ENCODE measurements at places on chromosomes 6 and 20.

- no peak for DNase-seq
These were observed 186.3 kb downstream of the PLCB4 start for GRCh38 chr20:9255171-9255570.

DNA sequence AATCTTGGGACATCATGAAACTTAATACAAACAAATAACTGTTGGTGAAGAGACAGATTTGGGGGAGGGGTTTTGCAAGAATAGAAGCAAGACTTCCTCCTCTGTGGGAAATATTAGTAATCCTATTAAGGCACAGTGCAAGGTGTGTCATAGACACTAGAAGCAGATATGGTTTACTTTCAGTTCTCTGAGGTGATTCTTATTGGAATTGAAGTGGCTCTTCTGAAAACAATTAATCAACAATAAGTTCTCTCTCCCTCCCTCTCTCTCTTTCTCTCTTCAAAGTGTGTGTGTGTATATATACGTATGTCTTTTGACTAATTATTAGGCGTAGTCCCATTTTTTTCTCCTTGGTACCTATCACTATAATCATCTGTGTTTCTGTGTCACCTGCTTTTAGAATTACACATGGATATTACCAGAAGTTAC lies 99.8 kb downstream of the HIVEP2 start:
- no peak for DNase-seq

DNA sequence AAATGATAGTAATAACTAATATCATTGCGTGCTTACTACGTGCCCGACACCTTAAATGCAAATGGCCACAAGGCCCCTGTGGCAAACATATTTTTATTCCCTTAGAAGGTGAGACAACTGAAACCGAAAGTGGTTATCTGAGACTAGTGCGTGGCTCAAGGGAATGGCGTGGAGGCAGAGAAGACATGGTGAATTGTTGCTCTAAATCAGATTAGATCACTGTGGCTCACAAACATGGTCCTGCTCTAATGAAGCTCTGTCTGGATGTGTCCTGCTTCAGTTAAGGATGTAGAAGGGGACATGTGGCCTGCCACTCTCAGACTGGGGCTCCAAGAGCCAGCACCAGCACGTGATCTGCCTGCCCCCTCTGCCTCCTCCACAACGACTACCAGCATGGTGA lies 124.2 kb upstream of the GMDS start:
- no peak for DNase-seq

DNA sequence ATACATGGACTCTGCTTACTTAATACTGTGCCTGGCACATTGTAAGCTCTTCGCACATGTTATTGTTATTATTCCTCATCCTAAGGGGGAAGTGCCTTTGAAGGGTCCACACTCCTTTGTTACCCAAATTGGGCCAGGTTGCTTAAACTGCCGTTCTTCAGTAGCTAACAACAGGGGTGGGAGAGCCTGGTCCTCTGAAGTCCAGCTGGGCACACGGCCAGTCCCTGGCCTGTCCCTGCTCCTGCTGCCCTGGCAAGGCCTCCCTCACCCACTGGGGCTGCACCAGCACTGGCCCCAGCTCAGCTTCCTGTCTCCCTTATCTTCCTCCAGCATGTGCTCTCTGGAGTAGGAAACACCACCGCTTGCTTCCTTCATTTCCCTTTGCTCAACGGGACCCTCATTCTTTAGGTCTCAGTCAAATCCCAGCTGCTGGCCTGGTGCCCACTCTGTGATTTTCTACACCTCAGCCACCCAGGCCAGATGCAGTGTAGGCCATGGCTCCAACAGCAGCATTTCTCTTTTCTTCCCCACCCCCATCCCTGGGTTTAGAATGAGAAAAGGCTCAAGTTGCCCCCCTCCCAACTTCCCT lies 5.5 kb upstream of the PROCR start:
- no peak for DNase-seq

- no peak for DNase-seq
These were observed 148.3 kb downstream of the SMOC2 start for GRCh38 chr6:168589275-168589674.

DNA sequence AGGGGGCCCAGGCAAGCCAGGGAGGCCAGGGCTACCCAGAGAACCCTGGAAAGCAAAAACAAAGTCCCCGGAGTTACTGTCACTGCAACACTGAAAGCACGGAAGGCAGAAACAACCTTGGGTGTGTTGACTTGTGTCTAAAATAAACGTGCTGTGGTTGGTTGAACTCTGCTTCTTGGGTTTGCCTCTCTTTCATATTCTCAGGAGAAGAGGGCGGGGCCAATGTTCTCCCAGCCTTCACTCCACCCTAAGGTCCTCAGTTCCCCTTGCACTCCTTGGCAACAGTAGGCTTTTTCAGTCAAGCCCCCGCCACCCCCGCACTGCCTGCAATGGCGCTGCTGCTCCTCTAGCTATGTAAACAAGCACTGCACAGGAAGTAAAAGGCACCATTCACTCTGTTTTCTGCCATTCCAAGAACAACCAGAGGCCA lies 60.9 kb downstream of the COL9A1 start:
- no peak for DNase-seq

GRCh38 chr20:9031991-9032390 lies 36.9 kb upstream of the PLCB4 start:
- no peak for DNase-seq

- DNase-seq, result no peak
These were observed 83.9 kb downstream of the SOD2 start for GRCh38 chr6:159608961-159609651.

DNA sequence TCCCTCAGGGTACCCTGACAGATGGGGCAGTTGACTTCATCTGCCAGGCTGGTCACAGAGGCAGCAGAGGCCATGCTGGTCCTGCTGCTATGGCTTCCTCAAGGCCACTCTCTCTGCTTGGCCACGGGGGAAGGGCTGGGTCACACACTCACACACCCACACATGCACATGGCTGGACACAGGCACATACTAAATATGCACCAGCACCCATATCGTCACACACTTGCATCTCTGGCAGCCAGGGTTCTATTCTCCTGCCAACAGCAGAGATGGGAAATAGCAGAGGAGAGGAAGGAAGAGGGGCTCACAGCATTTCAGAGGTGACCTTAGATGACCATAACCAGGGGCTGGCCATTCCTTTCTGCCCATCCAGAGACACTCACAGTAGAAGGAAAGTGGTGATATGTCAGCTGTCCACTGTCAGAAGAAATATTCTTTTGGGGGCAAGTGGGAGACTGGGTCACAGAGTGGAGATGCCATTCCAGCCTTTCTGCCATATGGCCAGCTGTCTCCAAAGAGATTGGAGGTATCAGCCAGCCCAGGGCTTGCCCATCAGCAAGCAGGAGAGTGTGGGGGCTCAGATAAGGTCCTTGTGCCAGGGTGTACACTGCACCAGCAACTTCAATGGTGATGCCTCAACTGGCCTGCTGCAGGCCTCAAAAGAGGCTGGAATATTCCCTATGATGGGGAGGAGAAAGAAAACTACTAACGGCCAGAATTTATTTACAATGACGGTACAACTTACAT lies at the start of gene TRIM10:
TSS of gene TRIM10 (minus strand) at position 427 of the 747 bp plus-strand sequence. CDS start at position 74, 353 bp downstream.
- no peak for DNase-seq

DNA sequence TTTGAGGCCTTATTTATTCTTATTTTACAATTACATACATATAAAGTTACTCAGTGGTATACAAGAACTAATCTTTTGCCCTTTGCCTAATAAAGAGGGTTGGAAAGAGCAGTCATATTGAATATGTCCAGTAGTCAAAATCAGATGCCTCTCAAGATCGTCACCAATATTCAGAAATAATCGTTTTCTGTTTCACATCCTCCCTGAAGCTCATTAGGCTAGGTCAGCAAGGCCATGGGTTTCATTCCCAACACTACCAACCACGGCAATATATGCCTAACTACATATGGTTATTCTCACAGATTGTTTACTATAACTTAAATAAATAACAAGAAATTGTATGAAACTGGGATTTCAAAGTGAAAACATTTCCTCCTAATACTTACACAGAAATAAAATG lies 167.2 kb upstream of the MANEA start:
- DNase-seq, result no peak

DNA sequence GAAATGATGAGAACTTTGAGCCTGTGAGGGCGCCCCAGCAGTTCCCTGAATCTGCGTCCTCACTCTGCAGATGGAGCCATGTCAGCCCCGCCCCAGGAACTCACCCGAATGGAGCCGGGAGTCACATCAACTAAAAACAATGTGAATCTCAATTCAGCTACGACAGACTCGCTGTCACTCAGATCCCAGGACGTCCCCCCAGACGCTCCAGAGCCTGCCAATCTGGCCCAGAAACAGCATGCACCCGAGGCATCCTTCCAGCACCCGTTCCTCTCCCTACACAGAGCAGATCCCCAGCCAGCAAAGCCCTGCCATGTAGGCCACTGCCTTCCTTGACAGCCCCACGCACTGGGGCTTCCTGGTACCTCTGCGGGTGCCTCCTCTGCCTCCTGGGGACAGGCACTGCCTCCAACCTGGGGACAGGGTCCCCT lies 248.0 kb downstream of the TTLL2 start:
- DNase-seq, result no peak

GRCh38 chr6:39599973-39600372 lies 125.2 kb downstream of the KIF6 start:
- no peak for DNase-seq

DNA sequence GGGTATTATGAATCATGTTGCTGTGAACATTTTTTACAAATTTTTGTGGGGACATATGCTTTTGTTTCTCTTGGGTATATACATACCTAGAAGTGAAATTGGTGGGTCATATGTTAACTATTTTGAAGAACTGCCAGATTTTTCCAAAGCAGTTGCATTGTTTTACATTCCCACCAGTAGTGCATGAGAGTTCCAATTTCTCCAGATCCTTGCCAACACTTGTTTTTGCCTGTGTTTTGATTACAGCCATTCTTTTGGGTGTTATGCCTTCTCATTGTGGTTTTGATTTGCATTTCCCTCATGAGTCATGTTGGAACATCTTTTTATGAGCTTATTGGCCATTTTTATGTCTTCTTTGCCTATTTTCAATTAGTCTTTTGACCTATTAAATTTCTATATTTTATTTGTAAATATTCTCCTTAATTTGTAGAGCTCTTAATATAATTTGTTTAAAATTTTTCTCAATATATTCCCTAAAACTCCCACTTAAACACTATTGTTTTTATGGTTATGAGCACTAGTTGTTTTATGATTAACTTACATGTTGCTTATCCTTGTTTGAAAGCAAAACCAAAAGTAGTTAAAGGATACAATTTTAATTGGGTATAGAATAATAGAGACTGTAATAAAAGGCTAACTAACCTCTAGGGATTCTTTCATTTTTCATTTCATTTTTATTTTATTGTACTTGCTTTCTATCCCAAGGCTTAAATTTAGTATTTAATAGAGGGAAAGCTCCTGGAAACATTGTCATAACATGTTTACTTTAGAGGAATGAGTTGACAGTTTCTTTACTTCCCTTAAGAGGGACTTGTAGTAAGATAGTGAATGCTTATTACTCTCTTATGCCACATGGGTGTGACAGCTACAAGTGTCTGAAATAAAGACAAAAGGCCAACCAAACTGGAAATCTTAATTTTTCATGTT lies 5.5 kb downstream of the UBR2 start:
- no peak for DNase-seq

- no peak for DNase-seq
These were observed 491.1 kb downstream of the UTRN start for GRCh38 chr6:144776031-144776819.

DNA sequence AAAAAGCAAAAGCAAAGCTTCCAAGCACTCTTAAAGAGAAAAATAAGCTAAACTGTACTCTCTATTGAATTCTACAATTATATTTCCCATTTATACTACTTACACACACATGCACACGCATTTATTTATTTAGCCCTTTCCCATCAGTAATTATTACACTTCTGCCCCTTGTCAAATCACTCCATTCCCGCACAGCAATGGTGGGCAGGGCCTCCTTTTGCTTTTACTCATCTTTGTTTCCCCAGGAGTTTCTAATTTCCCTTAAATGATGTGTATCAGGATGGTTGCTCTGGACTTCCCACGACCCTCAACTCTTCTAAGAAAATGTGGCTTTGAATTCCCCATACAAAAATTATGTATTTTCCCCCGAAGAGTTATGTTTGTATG lies 19.9 kb downstream of the PXT1 start:
- no peak for DNase-seq

- DNase-seq, result no peak
These were observed 43.0 kb downstream of the JARID2 start for GRCh38 chr6:15288856-15289255.

DNA sequence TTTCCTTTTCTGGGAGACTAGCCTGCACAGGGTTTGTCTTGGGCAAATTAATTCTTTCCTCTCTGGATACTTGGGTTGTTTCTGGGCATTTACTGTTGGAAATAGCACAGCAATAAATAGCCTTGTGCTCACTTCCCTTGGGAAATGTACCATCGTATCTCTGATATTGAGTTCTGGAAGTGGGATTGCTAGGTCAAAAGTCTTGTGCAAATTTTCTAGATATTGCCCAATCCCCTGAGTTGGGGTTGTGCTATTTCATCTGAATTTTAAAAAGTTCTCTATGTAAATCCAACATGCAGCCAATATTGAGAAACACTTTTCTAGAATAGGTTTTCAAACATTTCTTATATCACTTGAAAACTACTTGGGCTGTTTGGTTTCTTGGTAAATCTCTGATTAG lies 64.0 kb upstream of the ELOVL5 start:
- DNase-seq, result no peak

DNA sequence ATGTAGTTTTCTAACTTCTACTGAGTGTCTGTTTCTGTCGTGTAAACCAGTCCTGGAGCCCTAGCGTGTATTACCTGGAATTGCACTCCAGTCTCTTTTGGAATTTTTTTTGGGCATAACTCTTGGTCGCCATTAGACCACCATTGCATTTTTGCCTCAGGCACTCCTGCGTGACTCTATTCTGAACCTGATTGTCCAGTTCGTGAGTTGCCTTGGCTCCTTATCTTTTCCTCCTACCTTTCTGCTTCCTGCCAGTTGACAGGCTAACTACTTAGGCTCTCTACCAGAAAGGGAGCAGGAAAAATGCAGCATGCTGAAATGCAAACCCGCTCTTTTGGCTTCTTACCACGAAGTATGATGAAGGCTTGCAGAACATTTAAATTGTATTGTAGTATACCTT lies 490.9 kb upstream of the SOX4 start:
- DNase-seq, result no peak

DNA sequence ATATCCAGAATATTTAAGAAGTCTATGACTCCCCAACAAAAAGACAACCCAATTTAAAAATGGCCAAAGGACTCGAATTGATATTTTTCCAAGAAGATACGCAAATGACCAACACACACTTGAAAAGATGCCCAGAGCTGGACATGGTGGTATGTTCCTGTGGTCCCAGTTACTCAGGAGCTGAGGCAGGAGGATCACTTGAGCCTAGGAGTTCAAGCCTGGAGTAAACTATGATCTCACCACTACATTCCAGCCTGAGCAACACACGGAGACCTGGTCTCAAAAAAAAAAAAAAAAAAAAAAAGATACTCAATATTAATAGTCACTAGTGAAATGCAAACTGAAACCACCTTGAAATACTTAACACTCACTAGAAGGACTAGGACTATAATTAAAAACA lies 12.2 kb upstream of the ARMC2 start:
- no peak for DNase-seq

- no peak for DNase-seq
These were observed 27.0 kb downstream of the CLIC5 start for GRCh38 chr6:45988635-45989034.

- no peak for DNase-seq
These were observed 771.7 kb downstream of the EPHA7 start for GRCh38 chr6:92647630-92648029.

GRCh38 chr6:57130661-57131177 lies 40.7 kb downstream of the ZNF451 start:
- no peak for DNase-seq

GRCh38 chr20:16261733-16262273 lies 311.4 kb downstream of the KIF16B start:
- no peak for DNase-seq

- no peak for DNase-seq
These were observed 191.3 kb downstream of the MTFR2 start for GRCh38 chr6:136058852-136059251.
